ENCODE measurements at places on chromosomes 6 and 20.

- no peak for DNase-seq
Observed at GRCh38 chr6:134707342-134708031, 242.4 kb downstream of the ALDH8A1 start.

- no peak for DNase-seq
Observed at GRCh38 chr6:167721291-167721690, 105.4 kb upstream of the AFDN start.

DNA sequence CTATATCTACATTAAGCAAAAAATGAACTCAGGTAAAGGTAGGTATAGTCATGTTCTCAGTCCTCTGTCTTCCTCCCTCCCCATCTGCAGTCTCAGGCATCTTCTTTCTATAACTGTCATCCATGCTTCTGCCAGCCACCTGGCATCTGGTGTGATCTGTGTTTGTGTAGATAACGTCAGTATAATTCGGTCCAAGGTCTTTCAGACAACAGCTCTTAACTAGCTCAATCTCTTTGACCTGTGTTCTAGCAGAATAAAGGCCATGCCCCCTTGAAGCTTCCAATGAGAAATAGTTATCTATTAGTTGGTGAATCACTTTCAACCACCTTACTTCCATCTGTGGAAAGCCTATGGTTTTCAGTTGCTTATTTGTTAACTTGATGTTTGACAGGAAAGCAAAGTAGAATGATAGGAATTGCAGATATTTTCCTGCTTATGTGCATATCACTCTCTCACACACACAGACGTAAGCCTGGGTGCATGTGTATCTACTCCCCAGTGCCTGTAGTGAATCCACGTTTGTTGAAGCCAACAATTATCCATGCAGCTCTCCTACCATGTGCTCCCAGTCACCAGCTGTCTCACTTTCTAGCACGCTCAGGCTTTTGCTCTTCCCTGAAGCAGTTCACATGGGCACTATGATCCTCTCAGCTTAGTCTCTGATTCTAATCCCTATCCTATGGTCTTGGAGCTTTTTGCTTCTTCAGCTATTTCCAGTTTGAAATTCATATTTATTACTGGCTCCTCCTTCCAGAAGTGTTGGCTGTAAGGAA lies 433.7 kb upstream of the MANEA start:
- DNase-seq = no peak

GRCh38 chr20:62908971-62909791 lies 17.1 kb downstream of the DIDO1 start:
- no peak for DNase-seq

- DNase-seq = no peak
Observed at GRCh38 chr20:10735195-10735949, 61.6 kb upstream of the JAG1 start.

DNA sequence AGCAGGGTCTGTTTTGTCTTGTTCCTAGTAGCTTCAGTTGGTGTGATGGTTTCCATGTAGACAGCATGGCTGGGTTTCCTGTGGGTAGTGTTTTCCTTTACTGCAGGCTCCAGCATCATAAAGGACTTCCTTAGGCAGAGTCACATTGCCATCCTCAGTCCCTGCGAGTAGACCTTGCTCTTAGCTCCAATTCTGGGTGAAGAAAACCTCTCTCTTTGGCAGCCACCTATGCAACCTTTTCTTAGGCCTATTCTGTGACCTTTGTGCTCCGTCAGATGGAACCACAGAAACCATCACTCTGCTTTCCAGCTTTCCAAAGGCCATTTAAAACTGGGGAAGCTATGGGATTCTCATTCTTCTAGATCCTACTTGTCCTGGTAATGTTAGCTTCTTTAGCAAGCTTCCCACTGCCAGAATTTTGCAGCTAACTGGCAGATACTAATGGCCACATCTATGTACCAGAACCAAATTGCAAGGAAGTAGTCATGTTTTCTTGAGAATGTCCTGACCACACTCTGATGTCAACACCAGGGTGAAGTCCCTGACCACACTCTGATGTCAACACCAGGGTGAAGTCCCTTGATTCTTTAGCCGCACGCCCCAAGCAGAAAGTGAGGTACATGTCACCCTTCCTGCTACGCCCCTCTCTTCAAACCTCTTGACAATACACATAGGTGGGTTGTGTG lies 646.6 kb upstream of the HS3ST5 start:
- DNase-seq = no peak

DNA sequence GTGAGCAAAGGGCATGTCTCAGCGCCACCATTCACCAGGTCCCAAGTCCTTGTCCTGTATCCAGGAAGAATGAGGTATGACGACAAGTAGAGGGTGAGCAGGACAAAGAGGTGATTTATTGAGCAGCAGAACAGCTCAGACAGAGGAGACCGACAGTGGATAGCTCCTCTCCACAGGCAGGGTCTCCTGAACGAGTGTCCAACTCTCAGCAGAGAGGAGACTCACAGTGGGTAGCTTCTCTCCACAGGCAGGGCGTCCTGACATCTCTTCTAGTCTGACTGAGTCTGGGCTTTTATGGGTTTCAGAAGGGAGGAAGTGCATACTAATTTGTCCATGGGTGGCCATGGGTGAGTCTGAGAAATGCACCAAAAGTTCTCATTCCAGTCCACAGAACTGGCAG lies 204.7 kb downstream of the ANKRD60 start:
- no peak for DNase-seq

DNA sequence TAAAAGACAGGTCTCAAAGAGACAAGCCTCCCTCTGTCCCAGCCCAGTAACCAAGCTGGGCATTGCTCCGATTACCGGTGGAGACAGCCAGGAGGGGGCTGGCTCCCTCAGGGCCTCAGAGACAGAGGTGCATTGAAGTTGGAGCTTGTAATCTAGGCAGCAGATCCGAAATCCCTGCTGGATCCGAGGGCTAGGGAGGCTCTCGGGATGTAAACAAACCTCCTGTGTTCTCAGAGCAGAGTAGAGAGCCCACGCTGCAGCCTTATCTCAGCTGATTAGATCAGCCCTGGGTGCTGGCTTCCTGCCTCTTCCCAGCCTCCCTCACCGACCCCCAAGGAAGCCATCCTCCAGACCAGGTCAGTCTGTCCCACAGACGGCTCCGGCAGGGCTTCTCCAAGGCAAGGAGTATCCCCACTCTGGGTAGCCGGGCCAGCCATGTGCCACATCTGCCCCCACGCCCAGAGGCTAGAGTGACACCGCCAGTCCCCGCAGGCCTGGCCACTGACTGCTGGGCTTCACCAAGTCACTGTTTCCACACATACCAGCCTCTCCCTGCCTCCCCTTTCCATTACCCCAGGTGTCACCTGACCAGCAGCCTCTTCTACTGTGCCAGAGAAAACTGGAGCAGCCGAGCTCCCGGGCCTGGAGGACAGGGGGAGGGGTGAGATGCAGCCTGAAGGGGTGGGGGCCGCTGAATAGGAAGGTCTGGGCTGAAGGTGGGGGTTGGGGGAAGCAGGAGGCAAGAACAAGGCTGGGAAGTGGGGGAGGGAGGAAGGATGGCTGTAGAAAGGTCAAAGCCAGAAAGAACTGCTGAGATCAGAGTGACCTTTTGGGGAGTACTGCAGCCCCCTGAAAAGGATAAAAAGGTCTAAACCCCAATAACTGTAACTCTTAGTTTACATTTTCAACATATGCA lies 6.0 kb downstream of the SDC4 start:
- DNase-seq = no peak
